Stimulated activated CD4-positive, alpha-beta T cell treated with anti-CD3 and anti-CD28 coated beads, Interleukin-12 subunit alpha, Interleukin-12 subunit beta, amount 100 ng/mL, for 48 hours (primary cell): ENCODE measurements at places on chromosomes 13 and 19.

- DNase-seq, result no peak
Observed at GRCh38 chr13:29474991-29475390, 120.5 kb downstream of the SLC7A1 start.

GRCh38 chr13:36352350-36352749 is 6.2 kb upstream of the SPART start:
- no peak for DNase-seq

- DNase-seq, result no peak
Observed at GRCh38 chr13:87667686-87668085, 3.5 kb upstream of the SLITRK5 start.

DNA sequence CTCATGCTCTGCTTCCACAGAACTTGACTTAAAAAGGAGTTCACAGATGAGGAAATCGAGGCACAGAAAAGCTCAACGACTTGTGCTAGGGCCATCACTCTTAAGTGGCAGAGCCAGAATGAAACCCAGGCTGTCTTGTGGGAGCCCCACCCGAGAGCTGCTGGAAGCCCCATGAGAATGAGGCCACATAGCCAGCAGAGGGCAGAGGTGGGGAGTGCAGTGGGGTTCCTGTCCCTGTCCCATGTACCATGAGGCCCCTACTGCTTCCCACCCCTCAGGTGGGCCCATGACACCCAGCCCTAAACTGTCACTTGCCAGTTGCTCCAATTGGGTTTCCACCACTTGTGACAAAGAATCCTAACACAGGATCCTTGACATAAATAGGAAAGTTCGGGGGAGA is 175.9 kb downstream of the IRS2 start:
- DNase-seq, result no peak

DNA sequence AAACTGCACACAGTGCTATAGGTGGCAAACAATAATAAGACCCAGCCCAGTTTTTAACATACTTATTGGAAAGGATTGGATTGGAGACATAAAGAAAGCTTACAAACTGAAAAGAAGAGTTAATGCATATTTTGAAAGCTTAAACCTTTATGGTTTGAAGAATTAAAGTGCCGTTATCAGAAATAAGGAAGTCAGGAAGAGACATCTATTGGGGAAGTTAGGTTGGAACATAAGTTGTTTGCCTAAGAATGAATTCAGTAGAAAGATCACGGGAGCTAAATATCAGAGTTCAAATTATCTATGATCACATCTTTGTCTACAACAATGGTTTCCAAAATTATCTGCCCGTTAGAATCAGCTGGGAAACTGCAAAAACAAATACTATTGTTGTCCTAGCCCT is 767.9 kb downstream of the PCDH9 start:
- no peak for DNase-seq
